ENCODE measurements at places on chromosomes 13 and 19.

DNA sequence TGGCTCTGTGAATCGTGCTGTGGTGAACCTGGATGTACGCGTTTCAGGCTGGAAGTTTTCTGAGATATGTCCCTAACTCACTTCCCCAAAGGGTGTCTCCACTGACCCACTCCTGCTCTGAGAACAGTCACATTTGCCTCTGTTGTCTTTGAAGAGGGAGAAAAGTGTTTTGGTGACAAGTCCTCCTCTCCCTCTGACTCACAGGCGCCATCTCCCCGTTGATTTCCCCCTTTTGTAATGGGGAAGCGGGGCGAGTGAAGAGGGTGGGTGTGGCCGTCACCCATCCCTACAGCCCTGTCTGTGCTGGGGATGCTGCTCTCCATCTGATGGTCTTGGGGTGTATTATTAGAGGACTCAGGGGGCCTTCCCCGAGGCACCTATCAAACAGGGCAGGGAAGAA is 9.6 kb downstream of the APC2 start:
- DNase-seq = no peak

- DNase-seq = peak; percentile 39
These were observed at the start of gene MCF2L for GRCh38 chr13:112968910-112969691. TSS of gene MCF2L (plus strand) at chr13:112969214. CDS start at chr13:112969380, 166 bp downstream.

DNA sequence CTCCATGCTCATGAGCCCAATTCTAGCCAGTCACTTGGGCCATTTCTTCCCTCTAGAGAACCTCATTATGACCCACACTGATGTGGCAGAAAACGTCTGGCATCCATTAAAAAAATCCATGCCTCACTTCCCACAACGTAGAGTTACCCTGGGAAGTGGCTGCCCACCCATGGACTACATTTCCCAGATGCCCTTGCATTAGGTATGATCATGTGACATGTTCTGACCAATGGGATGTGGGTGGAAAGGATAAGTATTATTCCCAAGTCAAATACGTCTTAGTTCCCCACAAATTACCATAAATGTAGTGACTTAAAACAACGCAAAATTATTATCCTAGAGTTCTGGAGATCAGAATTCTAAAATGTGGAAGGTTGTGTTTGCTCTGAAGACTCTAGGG is 47.9 kb upstream of the ZNRF4 start:
- DNase-seq = no peak

GRCh38 chr13:41056194-41056593 is 5.1 kb upstream of the WBP4 start:
- DNase-seq = no peak

DNA sequence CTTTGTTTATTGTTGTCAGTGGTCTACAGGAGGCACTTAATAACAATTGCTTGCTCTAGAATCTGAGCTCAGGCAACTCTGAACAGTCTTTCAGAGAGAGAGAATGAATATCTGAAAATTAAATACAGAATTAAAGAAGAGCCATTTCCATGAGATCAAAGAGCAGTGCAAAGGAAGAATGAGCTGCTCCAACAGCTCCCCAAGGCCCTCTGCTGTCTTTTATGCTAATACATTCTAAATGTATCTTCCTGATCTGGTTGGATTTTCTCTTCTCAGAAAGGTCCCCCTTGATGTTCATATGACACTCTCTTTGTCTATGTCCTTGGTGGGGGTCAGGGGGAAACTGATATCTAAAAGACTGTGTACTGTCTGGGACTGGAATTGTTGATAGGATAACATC is 1029.6 kb downstream of the PCDH9 start:
- DNase-seq = no peak

GRCh38 chr13:95352486-95352885 is 51.2 kb upstream of the ABCC4 start:
- no peak for DNase-seq

- DNase-seq = no peak
These were observed 28.9 kb downstream of the SOX21 start for GRCh38 chr13:94683409-94683808.

GRCh38 chr13:106243011-106243565 is 292.4 kb downstream of the EFNB2 start:
- no peak for DNase-seq

DNA sequence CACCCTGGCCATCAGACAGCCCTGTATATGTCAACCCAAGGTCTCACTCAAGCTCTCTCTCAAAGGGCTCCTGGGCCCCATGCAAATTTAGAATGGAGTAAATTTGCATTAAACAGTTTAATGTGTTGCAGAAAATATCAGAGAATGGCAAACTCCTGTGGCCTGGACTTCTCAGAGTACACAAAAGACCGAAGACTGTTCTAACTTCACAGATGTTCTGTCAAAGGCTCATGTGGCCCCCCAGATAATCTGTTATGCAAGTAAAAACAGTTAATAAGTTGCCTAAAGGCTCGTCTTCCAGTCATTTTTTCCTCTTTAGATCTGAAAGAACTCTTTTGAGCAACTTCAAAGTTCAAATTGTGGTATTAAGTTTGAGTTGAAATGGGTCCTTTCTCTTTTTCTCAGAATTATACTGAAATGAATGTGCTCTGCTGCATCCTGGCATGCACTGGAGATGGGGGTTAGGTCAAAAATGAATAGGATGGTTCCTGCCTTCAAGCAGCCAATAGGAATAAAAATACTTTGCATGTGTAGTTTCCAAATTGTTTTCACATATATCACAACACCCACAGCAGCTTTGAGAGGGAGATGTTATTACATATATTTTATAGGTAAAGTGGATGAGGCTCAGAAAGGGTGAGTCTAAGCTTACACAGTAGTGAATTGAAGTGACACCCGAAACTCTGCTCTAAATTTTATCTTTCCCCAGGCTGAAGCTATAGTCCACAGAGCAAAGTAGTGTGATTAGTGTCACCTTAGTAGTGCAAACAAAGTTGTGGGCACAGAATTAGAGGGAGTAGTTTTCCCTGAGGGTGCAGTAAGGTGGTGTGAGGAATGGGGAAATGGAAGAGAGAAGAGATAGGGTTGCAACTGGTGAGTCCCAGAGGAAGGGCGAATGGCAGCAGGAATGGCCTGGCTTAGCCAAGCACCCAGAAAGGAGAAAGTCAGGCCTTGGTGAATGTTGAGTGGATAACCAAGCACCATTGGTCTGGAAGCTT is 205.0 kb upstream of the RFC3 start:
- DNase-seq = no peak

DNA sequence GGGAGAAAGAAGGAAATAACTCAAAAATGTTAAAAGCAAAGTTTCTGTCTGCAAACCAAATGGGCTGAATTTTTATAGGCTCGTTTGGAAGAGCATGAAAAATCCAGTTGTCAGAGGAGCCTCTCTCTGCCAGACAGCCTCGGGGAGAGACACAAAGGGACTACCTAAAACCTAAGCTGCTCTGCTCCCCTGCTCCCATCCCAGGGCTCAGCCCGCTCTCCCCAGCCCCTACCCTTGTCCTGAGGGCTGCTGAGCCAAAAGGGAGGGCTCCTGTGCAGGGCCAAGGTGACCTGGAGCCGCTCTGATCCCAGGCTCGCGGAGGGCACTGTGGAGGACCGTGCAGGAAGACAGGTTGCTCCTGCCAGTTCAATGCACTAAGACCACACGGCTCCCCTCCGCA is 96.7 kb upstream of the UQCRFS1 start:
- no peak for DNase-seq

- DNase-seq = no peak
These were observed 8.9 kb downstream of the TSHZ3 start for GRCh38 chr19:31340042-31341025.

GRCh38 chr19:10543420-10544241 is at the start of gene ATG4D:
TSS of gene ATG4D (plus strand) at chr19:10543904. CDS start at chr19:10544091, 187 bp downstream.
- peak; percentile 80 for DNase-seq

DNA sequence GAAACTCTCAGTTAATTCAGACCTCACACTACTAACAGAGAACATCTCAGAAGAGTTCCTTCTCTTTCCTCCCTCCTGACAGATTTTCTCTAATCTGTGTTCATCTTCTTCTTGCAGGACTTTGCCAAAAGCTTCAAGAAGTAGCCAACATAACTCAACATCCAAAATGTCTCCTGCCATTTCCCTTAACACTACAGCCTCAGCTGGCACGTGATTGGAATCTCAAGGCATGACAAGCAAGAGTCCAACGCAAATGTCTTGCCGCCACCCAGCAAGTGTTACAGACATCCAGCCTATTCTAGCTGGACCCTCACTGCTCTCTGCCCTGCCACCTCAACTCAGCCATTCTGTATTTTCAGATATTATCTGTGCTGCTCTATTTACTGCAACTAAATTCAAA is 135.1 kb downstream of the DNAJC15 start:
- no peak for DNase-seq

DNA sequence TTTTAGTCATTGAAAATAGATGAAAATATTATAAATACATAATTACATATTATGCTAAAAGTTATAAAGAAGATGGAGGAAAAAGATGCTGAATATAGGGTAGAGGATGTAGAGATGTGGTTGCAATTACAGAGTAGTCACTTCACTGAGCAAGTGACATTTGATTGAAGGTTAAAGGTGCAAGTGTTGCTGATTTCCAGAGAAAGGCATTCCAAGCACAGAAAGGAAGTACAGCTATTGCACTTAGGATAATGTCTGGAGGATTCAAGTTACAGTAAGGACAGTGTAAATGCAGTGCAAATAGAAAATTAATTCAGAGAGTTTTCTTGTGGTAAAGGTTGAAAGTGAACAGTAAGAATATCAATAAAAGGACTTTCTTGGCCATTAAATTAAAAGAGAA is 1721.8 kb downstream of the PCDH9 start:
- no peak for DNase-seq

GRCh38 chr19:18895038-18895823 is 727 bp downstream of the CERS1 start:
- DNase-seq = peak; percentile 80

- peak; percentile 24 for DNase-seq
These were observed 7.7 kb downstream of the AKAP8 start for GRCh38 chr19:15371786-15372380.

DNA sequence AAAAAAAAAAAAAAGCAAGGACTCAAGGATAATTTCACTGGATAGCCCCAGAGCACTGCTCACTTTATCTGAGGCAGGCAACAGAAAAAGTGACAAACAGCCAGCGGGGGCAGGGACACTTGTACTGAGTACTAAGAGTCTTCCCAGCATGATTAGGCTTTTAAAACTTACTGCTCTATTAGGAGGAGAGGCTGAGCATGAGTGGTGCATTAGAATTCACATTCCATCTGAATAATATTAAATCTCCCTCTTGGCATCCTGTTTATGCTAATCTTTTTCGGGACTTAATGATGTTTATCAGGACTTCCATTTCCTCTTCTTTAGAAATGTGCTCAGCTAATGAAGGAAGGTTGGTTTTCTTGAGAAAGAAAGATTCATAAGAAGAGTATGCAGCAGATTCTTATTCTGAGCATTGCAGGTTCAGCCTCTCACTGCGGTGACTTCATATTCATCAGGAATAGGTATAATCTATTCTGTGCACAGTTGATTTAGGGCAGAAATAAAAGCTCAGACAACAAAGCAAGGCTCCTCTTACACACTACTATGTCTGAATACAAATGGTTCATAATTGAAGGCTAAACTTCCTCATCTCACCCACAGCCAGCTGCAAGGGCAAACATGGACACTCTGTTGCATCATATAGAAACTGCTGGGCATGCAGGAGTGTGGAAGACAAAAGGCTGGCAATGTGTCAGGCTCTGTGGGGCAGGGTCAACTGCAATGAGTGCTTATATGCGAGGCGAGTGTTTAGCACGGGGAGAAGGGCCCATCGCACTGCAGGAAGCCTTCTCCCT is 107.0 kb downstream of the KL start:
- DNase-seq = no peak

DNA sequence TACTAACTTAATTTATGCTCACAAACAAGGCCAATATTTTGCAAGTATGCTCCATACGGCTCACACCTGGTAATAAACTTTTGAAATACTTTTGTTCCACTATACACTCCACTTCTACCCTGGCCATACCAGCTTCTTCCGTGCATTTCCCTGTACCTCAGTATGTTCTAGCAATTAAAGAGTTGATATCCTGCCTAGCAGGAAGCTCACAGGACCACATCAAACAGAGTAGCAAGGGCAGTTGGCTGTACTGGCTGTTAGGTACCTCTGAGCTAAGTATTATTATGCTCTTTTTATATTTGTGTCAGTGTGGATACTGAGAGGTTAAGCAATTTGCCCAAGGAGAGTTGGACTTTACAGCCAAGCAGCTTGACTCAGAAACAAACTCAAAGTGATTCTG is 257.7 kb downstream of the SLITRK6 start:
- no peak for DNase-seq

- no peak for DNase-seq
These were observed 279.9 kb downstream of the NHLRC3 start for GRCh38 chr13:39318161-39318560.

- DNase-seq = no peak
These were observed 129.8 kb upstream of the UQCRFS1 start for GRCh38 chr19:29342721-29343120.

GRCh38 chr19:28239270-28239669 is 973.7 kb downstream of the UQCRFS1 start:
- DNase-seq = no peak

DNA sequence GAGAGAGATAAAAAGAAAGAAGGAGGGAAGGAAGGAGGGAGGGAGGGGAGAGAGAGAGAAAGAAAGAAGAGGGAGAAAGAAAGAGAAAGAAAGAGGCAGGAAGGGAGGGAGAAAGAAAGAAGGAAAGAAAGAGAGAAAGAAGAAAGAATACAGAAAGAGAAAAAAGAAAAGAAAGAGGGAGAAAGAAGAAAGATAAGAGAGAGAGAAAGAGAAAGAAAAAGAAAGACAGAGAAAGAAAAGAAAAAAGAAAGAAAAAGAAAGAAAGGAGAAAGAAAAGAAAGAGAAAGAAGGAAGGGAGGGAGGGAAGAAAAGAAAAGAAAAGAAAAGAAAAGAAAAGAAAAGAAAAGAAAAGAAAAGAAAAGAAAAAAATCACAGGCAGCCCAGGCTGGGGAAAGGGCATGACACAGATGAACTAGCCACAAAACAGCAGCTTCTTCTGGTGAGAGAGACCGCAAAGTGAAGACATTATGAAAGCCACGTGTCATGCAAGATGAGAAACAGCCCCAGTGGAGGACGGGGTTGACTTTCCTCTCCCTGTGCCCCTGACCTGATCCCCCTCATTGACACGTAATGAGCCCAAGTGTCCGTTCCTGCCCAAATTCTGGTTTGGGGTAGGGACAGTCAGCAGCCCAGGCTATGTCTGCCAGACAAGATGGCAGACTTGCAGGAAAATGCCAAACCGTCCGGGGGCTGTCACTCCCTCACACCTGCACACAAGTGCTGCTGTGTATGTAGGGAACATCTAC is 102.1 kb downstream of the INSR start:
- no peak for DNase-seq

- DNase-seq = peak; percentile 26
These were observed 63.9 kb downstream of the CEBPG start for GRCh38 chr19:33437393-33437820.

DNA sequence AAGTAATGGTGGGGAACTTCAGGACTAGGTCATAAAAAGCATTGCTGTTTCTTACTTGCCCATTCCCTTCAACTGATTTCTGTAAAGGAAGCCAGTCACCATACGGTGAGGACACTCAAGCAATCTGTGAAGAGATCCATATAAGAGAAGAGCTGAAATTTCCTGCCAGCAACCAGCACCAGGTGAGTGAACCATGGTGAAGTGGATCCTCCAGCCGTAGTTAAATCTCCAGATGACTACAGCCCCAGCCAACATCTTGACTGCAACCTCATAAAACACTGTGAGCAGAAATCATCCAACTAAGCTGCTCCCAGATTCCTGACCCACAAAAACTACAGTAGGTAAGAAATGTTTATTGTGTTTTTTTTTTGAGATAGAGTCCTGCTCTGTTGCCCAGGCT is 3.8 kb upstream of the SLC6A16 start:
- no peak for DNase-seq
